ENCODE measurements at places on chromosomes 7 and 10.
A peak's percentile ranks its signal among the peaks of the same experiment; 100 is the strongest.

- no peak for DNase-seq
Observed at GRCh38 chr7:148553979-148554378, 36.6 kb upstream of the C7orf33 start.

- DNase-seq, result no peak
Observed at GRCh38 chr10:52865213-52865612, 92.6 kb upstream of the MBL2 start.

GRCh38 chr10:42830237-42830636 lies 47.6 kb downstream of the BMS1 start:
- no peak for DNase-seq

- DNase-seq, result peak; percentile 81
Observed at GRCh38 chr10:33332183-33333065, 2.0 kb downstream of the NRP1 start.

GRCh38 chr10:103912759-103913158 lies 5.2 kb downstream of the STN1 start:
- DNase-seq, result no peak

DNA sequence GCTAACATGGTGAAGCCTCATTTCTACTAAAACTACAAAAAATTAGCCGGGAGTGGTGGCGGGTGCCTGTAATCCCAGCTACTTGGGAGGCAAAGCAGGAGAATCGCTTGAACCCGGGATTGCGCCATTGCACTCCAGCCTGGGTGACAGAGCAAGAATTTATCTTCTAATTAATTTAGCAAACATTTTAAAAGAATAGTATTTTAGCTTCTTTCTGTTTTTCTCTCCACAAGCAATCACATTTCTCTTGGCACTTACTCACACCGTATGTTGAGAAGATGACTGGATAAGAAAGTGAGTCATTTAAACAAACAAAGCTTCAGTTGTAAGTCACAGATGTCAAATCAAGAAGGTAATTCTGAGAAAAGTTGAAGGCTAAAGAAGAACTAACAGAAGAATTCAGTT lies 264.0 kb downstream of the ARL4A start:
- DNase-seq, result peak; percentile 71

GRCh38 chr7:138563808-138564207 lies 103.7 kb downstream of the TRIM24 start:
- no peak for DNase-seq

GRCh38 chr7:50712252-50713122 lies 70.2 kb downstream of the GRB10 start:
- no peak for DNase-seq

DNA sequence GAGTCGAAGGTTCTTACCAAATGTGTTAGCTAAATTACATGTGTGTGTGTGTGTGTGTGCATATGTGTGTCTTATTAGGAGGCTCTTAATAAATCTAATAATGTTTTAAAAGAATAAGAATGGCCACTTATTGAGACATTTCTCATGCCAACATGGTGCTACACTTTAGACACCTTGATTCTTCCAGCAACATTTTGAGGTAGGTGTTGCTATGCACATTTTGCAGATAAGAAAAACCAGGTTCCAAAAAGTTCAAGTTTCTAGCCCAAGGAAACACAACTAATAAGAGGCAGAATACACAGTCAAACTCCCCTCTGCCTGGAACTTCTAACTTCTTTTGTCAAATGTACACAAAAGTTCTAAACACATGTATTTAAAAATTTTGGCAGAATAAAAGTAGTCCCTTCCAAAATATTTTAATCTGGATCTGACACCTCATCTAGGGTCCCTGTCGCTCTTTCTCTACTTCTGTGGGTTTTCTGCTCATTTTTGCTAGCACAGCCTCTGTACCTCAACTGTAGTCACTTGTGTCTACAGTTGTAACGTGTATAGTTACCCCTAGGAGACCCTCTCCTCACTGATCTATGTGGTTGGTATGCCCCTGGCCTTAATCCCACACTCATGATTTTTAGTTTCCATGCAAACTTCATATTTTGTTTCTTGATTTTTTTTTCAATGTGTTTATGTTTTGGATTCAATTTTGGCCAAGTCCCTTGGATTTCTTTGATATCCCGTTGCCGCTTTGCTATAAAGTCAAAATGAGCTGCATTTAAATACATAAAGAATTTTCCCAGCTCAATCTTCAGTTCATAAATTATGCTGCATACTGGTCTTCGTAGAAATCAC lies 4.3 kb downstream of the ANKRD1 start:
- DNase-seq, result no peak

- DNase-seq, result no peak
Observed at GRCh38 chr10:50579491-50580261, 44.1 kb downstream of the SGMS1 start.

GRCh38 chr7:22111661-22112060 lies 166.0 kb upstream of the CDCA7L start:
- DNase-seq, result no peak

DNA sequence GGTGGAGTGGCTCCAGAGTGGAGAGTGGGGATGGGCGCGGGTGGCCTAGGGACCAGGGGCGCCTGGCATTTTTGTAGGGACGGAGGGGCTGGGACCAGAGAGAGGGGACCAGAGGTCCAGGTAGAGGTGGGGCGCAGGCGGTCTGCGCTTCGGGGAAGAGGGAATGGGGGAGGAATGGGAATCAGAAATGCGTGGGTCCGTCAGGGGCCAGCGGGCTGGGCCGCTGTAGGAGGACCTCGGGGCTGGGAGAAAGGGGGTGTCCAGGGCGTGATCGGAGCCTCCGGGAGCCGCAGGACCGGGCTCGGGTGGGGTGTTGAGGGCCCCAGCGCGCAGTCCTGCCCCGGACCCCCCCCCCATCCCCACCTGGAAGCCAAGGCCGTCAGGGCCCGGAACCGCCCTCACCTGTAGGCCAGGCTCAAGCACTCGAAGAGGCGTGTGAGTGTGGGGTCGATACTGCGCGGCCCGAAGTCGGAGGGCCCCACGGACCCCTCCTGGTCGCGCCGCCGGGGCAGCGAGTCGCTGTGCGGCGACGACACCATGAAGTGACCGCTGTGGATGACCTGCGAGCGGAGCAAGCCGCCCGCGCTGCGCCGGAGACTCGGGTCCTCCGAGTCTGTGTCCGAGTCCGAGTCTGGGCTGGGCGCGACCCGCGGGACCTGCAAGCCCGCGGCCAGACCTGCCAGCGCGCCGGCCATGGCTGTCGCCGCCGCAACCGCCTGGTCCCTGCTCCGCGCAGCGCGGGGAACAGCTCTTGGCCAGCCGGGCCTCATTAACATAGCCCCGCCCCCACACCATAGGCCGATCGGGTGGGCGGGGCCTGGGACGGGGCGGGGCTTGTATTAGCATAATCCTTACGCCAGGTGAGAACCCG lies at the start of gene MLXIPL:
TSS of gene MLXIPL (minus strand) at position 725 of the 871 bp plus-strand sequence. CDS start at position 695, 30 bp downstream.
- DNase-seq, result peak; percentile 35

- no peak for DNase-seq
Observed at GRCh38 chr7:25750744-25751508, 401.1 kb upstream of the NFE2L3 start.

DNA sequence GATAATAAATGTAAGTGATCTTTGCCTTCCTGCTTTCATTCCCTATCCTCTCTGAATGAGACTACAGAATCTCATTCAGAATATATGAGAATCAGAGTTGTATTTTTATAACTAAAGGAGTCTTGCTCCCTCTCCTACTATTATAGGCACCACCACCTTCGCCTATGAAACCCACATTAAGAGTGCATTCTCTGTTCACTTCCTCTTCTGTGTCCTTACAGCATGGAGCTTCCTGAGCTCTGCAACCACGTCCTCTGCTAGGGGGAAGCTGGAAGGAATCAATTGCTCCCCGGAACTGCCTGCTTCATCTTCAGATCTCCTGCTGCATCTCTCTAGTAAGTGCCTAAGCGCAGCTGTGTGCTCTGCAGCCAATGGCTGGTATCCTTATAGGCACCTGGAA lies 820.7 kb downstream of the GRID1 start:
- DNase-seq, result no peak

DNA sequence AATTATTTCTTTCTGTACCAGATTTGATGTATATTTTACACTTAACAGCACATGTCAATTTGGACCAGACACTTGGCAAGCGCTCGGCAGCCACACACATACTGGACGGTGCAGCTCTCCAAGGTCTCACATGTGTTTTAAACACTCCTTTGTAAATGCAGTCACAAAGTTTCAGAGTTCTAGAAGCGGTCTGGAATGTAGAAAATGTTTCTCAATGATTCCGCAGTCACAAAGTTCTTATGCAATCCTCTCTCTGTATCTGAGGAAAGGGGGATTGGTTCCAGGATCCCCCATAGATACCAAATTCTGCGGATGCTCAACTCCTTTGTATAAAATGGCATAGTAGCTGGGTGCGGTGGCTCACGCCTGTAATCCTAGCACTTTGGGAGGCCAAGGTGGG lies 253.0 kb upstream of the GRB10 start:
- DNase-seq, result peak; percentile 57

GRCh38 chr7:27873981-27874957 lies 134.3 kb downstream of the TAX1BP1 start:
- DNase-seq, result peak; percentile 53

GRCh38 chr7:75727881-75728593 lies 10.7 kb downstream of the HIP1 start:
- peak; percentile 79 for DNase-seq

DNA sequence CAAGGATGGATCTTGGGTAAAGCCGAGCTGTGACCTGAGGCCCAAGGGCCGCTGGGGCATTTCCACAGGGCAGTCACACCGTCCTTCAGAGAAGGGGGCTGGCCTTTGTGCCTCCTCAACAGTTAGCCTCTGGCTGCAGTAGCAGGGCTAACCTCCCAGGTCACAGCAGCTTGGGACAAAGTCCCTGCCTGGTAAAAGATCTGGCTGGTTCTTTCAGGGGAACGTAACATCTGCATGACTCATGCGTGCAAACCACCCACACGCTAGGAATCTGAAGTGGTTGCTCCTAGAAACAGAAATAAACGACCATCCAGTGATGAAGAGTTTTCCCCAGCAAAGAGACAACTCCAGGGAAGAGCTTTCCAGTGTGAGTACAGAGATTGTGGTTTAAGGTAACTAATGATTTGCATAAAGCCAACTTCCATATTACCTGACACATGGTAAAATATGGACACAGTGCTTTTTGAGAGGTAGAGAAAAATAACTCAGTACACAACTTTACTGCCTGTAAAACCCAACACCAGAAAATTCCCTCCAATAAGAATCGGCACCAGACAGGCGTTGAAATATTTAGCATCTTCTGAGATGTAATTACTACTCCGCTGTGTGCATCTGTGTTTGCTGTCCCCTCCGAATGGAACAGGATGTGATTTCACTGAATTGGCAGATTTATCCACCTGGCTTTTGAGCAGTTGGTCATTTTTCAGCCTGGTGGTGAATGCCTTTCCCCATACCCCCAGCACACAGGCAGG lies 84.9 kb upstream of the ADRB1 start:
- peak; percentile 88 for DNase-seq
